Eye (tissue), 1 donor: ENCODE measurements at places on chromosomes 7 and 10.

DNA sequence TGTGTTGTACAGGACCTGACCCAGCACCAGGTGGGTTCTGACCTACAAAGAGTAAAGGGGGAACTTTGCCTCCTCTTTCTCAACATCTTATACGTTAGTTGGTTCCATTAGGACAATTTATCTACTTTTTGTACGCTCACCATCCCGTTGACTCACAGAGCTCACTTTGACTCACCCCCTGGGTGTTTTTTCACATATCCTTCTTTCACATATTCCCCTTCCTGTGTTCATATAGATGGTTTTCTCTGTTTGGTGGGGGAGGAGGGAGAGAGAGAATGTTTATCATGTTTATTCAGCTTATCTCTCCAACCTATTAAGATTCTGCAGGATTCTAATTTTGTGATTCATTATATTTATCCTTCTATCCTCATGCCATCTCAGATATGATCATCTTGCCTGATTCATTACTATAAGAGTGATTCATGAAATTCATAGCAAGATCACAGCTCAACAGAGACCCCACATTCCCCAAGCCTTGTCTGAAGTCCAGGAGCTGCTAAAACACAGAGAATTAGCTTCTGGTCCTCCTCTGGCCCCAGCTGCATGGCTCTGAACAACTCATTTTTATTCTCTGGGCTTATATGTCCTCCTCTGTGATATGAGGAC lies 37.2 kb downstream of the PRSS2 start:
- no peak for DNase-seq

DNA sequence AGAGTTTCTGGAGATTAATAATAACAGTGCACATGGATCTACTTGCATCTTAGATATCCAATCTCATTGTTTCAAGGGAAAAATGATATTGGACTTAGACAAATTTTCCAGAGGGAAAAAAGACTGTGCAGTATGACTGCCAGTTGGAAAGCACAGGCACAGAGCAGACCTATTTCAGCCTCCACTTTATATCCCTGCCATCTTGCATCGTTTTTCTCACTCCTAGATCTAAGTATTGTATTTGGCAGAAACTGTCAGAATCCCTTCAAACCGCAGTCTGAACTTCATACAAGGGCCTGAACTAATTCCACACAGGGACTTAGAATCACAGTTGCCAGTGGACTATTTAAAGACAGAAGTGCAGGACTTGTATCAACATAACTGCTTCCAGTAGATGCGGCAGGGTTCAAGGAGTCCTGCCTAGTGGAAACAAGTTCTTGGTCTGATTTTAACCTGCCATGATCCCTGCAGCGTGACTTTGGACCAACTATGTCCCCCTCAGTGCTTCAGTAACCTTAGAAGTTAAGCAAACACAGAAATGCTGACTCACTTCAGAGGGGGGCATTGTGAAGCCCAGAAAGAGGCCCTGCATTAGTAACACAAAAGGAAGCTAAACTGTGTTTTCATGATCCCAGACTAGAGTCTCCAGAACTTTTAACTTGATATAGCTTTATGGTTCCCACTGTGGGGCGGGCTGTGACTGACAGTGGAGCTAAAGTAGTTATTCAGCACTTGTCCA lies 95.7 kb upstream of the PALS2 start:
- DNase-seq, result peak; percentile 70

GRCh38 chr10:133328358-133329343 lies 8.0 kb downstream of the CALY start:
- no peak for DNase-seq

DNA sequence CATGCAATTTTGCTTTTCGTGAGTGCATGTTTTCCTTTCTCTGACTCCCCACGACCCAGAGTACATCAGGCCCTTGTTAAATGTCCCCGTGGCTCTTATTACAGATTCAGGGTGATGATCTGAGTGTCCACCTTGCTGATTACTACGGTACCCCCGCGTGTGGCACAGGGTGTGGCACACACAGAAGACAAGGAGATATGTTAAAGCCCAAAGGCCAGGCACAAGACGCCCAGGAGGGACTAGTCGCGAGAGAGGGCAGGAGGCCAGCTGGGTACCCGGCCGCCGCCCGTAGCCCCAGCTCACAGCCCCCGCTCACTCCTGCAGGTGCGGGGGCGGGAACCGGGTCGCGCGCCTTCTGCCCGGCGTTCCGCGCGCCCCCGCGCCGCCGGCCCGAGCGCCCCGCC lies 281 bp upstream of the EXOC6 start:
- DNase-seq, result no peak

- no peak for DNase-seq
Measured at GRCh38 chr10:14879928-14880193, 1.2 kb downstream of the SUV39H2 start.

GRCh38 chr7:37320848-37321468 lies 127.7 kb downstream of the ELMO1 start:
- no peak for DNase-seq

- no peak for DNase-seq
Measured at GRCh38 chr10:116076621-116077020, 196.4 kb downstream of the GFRA1 start.

GRCh38 chr7:142188154-142188553 lies 69.7 kb downstream of the PRSS58 start:
- DNase-seq, result no peak

GRCh38 chr7:155233311-155234157 lies 64.1 kb upstream of the INSIG1 start:
- peak; percentile 45 for DNase-seq

GRCh38 chr10:73262105-73262730 lies 9.8 kb upstream of the MRPS16 start:
- no peak for DNase-seq

- no peak for DNase-seq
Measured at GRCh38 chr10:130350996-130351395, 214.8 kb downstream of the GLRX3 start.

GRCh38 chr7:36278069-36278619 lies 111.5 kb upstream of the ANLN start:
- no peak for DNase-seq

DNA sequence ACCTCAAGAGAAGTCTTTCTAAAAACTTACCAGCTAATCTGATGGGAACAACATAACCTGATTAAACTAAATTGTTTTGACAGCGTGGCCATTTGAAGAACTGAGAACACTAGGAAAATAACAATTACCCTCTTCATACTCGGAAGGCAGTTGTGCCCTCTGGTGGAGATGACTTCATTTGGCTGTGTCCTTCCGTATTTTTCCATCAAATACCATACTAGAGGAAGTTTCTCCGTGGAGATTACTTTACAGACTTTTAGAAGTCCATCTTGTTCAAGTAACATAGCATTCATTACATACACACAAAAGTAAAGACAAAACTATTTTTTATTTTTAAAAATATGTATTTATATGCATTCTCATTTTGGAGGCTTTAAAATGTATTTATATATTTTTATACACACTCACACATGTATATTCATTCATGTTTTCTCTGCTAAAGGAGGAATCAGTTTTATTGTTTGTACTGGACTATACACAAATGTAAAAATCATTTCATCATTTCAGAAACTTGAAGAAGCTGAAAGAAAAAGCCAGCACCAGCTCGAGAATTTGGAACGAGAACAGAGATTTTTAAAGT lies 25.2 kb downstream of the SMNDC1 start:
- DNase-seq, result peak; percentile 89

- DNase-seq, result no peak
Measured at GRCh38 chr10:61701706-61702105, 39.0 kb downstream of the CABCOCO1 start.
